ENCODE measurements at places on chromosomes 5 and 9.
A peak's percentile ranks its signal among the peaks of the same experiment; 100 is the strongest.

DNA sequence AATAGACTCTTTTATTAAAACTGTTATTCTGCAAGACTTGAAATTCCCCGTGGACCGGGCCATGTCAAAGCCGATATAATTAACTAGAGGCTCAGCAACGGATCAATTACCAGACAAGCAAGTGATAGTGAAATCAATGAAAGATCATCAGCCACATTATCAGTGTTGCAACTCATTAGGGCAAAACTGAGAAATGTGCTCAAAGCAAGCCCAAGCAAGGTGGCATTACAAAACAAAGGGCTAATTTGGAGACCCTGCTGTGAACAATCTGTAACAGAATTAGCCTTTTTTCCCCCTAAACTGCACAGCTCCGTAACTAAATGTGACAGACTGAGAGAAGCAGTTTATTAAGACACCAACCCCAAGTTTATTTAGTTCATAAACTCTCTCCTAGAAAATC lies 140.3 kb downstream of the BNC2 start:
- no peak for DNase-seq

GRCh38 chr9:81396528-81396927 lies 292.8 kb downstream of the TLE1 start:
- DNase-seq, result no peak

- DNase-seq, result no peak
Observed at GRCh38 chr9:82184524-82184923, 196.0 kb downstream of the SPATA31D1 start.

GRCh38 chr9:123069010-123069481 lies 35.6 kb downstream of the GPR21 start:
- DNase-seq, result no peak

DNA sequence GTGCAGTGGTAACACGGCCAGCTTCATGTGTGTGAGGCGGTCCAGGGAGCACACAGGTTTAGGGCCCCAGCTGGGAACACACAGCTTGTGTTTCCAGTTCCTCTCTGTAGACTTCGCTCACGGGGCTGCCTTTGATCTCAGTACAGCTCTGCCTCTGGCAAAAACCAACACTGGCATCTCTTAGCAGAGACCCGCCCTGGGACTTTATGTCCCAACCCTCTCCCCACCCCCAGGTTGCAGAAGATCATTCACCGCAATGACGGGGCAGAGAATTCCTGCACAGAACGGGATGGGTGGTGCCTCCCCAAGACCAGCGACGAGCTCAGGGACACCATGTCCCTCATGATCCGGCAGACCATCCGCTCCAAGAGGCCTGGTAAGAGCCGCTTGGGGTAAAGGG lies 5.2 kb upstream of the CEL start:
- DNase-seq, result no peak

DNA sequence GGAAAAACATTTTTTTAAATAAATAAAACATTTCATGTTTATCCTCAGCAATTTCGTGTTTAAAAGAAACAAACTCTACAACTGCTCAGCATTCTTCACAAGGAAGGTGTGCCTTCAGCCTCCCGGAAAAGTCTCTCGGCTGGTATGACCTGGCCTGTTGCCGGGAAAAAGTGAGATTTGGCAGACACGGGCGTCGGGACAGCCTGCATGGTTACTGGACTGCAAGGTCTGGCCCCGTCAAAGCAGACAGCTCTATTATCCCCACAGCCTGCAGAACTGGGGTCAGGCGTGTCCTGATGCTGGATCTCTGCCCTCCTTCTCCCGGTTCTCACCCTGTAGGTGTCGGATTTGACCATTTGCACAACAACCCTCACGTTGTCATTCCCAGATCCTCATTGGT lies 120.3 kb upstream of the SPATA31C2 start:
- no peak for DNase-seq

DNA sequence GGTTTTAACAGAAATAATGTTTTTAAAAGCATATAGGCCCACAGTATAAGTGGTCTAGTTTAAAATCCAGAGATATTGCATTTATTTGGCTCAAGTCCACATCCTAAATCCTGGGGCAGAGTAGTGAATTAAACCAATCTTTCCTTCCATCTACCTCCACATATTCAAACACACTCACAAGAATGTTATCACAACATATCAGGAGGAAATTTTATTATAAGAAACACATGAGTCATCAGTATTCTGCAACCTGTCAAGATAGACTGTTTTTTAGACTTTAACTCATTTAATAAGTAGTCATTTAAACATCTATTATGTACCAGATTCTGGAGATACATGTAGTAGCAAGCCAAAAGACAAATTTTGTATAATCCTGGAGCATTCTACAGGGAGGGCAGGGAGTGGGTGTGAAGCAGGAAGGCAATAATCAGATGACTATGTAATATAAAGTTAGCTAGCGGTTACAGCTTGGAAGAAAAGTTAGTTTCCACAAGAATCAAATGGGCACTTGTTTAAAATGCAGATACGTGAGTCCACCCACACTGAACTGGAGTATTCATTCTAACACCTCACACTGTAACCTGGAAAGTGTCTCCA lies 187.3 kb upstream of the PIK3R1 start:
- no peak for DNase-seq

GRCh38 chr9:136546697-136547501 lies 1.1 kb upstream of the NOTCH1 start:
- DNase-seq, result no peak

DNA sequence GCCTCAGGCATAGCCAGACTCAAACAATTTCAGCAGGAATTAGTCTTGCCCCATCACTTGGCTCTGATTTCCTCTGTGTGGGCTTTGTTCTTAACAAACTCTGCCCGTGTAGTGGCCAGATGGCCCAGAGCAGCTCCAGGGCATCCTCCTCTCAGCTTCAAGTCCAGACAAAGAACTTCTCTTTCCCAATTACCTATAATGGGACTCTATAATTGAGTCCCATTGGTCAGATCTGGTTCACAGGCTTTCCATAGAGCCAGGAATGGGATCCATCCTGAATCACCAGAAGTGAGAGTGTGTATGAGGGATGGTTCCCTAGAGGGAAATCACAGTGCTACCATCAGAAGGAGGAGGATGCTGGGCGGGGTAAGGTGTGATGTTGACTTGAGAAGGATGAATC lies 515.8 kb downstream of the KIF4B start:
- DNase-seq, result no peak

GRCh38 chr9:12699529-12699928 lies 6.3 kb downstream of the TYRP1 start:
- no peak for DNase-seq

- no peak for DNase-seq
Observed at GRCh38 chr9:138060881-138061280, 183.3 kb downstream of the CACNA1B start.

- DNase-seq, result no peak
Observed at GRCh38 chr9:4490705-4491625, 697 bp downstream of the SLC1A1 start.

GRCh38 chr9:21904371-21904770 lies 89.8 kb downstream of the CDKN2A start:
- DNase-seq, result no peak

GRCh38 chr5:65455064-65455463 lies 26.7 kb downstream of the ADAMTS6 start:
- no peak for DNase-seq

DNA sequence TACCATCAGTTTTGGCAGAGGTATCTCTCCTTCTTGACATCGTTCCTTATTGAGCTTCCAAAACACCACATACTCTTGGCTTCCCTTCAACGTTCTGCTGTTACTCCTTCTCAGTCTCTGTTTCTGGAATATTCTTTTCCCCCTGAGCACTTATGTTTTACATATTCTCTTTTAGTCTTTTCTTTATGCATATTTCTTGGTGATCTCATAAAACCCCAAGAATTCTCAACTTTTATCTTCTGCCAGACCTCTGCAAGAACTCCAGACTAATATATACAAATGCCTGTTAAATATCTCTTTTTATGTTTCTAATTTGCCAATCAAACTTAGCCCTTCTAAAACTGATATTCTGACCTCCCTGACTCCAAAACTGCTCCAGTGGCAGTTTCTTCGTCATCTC lies 453.4 kb upstream of the CTNND2 start:
- DNase-seq, result no peak

DNA sequence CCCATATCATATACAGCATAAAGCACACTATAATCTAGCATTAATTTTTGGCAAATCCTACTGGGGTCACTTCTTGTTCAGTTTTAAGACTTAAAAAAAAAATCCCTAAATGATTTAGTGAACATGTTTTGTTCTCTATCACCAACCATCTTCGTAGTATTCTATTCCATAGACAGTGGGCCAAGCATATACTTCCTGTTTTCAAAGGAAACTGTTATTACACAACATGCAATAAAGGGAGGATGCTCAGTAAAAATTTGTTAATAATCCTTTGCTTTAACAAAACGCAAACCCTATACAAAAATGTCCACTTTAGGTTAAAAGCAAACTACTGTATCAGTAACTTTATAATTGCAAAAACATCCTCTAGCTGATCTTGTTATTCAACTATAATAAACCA lies 13.0 kb downstream of the CCNH start:
- no peak for DNase-seq

DNA sequence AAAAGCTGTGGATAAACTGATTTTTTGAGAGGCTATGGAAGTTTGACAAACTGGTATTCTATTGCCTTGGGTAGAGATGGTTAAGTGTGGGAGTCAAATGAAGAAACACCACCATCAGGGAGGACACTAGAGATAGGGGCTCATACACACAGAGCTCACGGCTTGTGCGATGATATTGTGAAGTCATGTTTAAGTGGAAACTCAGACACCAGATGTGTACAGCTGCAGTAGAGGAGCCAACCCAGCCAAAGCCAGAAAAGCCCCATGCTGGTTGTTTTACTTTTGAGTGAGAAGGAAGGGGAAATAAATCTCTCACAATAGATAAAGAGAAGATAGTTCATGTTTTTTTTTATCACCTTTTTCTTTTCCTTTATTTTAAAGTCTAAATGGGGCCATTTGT lies 377.7 kb downstream of the DMRT2 start:
- no peak for DNase-seq

DNA sequence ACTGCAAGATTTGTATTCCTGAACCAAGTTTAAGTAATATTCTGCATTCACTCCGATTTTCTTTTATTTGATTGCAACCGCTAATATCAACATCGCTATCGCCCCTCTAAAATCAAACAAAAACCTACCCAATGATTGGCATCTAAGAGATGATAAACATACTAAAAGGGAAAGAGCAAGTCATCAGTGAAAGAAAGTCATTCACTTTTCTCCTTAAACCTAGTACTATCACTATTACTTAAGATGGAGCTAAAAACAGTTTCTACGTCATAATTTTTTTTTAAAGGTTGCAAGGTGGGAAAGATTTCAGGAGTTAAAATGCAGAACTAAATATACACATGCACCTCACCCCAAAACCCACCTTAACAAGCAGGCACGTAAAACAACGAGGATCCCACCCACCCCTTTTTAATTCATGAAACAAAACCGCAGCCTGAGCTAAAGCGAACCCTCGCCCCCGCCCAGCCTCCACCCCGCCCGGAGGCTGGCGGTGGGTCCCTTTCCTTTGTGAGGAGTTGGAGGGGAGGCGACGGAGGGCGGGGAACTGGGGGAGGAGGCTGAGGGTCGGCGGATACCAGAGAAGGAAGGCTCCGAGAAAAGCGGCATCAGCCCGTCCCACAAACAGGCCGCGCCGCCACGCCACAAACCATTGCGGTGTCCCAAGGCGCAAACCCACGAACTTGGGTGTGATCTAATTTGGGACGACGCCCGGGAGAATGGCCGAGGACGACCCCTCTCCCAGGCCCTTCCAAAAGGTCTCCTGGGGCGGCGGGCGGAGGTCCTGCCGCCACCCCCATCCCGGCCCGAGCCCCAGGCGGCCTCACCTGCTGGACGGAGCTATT lies 861 bp downstream of the UBQLN1 start:
- DNase-seq, result peak; percentile 63

- DNase-seq, result peak; percentile 30
Observed at GRCh38 chr5:24196789-24197188, 448.0 kb downstream of the CDH10 start.

GRCh38 chr5:31478901-31479300 lies 53.0 kb downstream of the DROSHA start:
- DNase-seq, result no peak

GRCh38 chr5:167730656-167731055 lies 560.8 kb upstream of the WWC1 start:
- no peak for DNase-seq

GRCh38 chr9:89600831-89601230 lies 4.0 kb upstream of the GADD45G start:
- DNase-seq, result no peak

DNA sequence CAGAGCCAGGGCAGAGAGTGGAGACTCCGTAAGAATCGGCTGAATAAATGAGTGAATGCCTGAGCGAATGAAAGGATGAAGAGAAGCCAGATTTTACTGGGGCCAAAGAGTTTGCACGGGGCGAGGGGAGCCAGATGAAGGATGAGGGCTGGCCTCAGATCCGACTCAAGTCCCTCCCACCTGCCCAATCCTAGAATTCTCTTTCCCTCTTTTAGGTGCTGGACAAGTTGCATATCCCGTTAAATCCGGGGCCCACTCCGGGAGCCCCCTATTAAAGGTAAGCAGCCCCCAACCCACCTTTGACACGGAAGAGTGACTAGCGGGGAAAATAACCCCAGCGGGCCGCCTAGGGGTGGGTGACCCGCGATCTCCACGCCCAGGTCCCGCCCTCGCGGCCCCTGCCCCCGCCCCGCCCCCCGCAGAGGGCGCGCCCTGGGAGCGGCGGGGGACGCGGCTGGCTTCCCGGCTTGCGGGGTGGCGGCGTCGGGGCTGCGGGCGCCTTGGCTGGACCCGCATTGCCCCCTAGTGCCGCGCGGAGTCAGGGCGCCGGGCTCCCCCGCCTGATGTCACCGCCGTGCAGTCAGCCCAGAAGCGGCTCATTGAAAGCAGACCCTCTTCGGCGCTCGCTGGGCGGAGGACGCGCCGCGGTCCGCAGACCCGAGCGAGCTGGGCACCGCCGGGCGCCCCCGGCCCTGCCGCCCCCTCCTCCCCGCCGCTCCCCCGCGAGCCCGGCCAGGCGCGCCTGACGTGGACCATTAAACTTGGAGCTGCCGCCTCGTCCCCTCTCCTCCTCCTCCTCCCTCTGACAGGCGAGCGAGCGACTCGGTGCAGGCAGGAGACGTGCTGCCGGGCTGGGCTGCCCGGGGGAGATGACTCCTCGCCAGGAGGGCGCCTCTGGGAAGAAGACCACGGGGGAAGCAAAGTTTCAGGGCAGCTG lies at the start of gene ADRA1B:
ADRA1B (plus strand) TSS at position 579 of the 937 bp plus-strand sequence. CDS start 424 bp downstream, outside the sequence.
- peak; percentile 42 for DNase-seq

DNA sequence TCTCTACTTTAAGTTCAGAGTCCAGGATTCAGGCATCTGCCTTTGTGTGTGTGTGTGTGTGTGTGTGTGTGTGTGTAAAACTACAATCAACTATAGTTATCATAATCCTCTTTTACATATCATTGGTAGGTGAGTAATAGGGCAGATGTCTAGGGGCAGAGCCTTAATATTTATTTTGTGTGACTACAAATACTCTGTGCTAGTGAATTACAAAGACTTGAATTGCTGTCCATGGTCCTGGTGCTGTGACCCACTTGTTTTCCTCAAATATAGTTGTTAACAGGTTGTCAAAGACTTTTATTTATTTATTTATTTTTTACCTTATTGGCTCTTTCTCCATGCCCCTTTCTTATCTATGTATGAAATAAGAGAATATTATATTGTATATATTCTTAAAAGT lies 196.8 kb downstream of the ANXA1 start:
- no peak for DNase-seq

GRCh38 chr9:88816141-88816540 lies 175.1 kb upstream of the S1PR3 start:
- no peak for DNase-seq

Data from SK-N-DZ (cell line).